ENCODE measurements at places on chromosomes 12 and 14.

- DNase-seq: no peak
Measured at GRCh38 chr12:46678426-46678825, 147.4 kb downstream of the SLC38A4 start.

DNA sequence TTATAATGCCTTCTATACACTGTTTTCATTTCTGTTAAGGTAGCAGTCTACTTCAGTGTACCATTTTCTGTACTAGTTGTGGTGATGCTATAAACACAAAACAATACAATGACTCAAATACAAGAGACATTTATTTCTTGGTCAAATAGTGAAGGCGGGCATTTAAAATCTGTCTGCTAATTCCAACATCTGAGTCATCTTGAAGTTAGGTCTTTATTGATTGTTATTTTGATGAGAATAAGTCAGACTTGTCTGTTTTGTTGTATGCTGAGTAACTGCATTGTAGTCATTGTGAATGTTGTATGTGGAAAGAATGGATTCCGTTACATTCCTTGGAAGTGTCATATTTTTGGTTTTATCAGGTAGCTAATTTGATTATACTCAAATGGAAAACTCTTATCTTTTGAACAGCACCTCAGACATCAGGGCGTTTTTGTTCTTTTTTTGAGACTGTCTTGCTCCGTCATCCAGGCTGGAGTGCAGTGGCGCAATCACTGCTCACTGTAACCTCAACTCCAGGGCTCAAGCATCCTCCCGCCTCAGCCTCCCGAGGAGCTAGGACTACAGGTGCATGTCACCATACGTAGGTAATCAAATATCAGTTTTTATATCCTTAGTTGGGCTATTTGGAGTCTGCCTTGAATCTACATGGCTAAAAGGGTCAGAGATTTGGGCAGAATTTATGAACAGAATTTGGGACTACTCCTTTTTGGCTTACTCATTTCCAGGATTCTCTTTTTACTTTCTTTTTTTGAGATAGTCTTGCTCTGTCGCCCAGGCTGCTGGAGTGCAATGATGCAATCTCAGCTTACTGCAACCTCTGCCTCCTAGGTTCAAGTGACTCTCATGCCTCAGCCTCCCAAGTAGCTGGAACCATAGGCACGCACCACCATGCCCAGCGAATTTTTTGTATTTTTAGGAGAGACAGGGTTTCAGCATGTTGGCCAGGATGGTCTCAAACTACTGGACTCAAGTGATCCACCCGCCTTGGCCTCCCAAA lies 56.8 kb downstream of the PAPLN start:
- no peak for DNase-seq

GRCh38 chr12:108821407-108822397 lies 35.7 kb downstream of the SSH1 start:
- DNase-seq: no peak

DNA sequence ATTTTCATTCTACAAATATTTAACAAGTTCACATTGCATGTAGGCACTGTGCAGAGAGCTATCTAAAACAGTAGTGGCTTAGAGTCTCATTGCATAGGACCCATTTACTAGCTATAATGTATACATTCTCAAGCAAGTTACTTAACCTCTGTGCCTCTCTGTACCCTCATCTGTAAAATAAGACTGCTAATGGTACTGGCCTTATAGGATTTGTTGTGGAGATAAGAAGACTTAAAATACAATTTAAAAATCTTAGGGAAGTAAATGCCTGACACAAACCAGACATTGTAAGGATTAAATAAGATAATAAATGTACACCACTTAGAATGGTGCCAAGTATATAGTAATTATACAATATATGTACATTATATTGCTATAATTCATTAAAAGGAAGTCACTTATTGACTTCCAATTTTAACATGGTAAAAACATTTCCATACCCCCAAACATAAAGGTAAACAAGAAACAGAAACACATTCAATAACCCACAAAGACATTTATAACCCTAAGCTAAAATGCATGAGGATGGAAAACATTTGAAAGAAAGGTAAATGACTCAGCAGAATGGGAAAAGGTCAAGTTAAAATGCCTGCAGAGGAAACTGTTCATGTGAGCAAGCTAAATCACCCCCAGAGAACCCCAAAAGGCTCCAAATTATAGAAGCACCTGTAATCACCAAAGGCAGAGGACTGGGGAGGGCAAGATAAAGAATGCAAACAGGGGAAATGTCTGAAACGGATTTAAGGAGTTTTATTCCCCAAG lies 30.8 kb downstream of the RPS6KA5 start:
- no peak for DNase-seq

DNA sequence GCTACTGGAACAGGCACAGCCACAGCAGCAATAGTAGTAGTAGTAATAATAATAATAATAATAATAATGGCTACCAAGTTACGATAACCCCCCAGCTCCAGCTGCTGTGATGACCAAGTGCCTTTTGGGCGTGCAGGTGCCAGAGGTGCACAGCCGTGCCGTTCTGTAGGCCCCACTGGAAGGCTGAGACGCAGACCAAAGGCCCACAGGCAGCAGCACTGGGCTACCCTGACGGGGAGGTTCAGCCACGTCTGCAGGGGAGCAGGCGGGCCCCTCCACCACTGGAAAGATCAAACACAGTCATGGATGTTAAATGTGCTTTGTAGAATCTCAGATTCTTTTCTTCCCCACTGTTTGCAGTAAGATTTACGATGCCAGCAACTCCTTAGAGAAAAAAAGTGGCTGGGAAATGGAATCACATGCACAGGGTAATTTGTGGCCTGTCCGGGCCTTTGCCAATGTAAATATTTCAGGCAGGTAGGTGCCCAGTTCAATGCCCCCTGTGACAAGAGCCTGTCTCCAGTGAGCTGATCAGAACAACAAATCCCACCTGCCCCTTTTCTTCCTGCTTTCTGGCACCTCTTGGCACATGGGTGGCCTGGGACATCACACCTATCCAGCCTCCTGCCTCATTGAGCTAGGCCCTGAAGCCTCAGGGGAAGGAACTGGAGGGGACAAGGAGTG lies 32.6 kb downstream of the CCDC85C start:
- no peak for DNase-seq

DNA sequence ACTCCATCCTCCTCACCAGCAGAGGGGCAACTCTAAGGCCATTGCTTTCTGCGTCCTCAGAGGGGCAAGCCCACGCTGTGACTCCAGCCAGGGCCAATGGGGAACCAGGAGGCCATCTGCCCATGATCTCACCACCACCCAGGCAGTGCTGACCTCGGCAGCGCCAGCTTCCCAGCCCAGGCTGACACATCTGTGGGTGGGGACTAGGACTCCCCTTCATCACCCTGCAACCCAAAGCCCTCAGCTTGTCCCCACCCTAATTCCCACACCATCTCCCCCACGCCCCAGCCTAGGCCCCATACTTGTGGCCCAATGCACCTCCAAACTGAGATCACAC lies 58.6 kb downstream of the VWF start:
- no peak for DNase-seq

GRCh38 chr14:71487941-71488340 lies 444.3 kb upstream of the RGS6 start:
- no peak for DNase-seq

GRCh38 chr12:55724226-55724939 lies 4.2 kb downstream of the RDH5 start:
- no peak for DNase-seq

DNA sequence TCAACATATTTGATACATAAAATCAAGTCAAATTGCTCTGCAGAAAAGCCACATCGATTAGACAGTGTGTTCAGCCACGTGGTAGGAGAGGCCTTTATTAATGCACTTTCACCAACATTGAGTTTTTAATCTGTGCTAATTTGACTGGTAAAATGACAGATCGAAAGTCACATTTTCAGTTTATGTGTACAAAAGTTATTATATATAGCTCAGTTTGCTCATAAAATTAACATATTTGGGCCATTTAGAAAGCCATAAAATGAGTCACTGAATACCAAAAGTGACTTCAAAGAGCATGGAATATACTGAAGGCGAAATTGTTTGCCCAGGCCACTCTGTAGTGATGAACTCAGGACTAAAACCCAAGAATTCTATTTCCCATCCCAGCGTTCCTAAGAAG lies 26.0 kb downstream of the C12orf42 start:
- DNase-seq: no peak

DNA sequence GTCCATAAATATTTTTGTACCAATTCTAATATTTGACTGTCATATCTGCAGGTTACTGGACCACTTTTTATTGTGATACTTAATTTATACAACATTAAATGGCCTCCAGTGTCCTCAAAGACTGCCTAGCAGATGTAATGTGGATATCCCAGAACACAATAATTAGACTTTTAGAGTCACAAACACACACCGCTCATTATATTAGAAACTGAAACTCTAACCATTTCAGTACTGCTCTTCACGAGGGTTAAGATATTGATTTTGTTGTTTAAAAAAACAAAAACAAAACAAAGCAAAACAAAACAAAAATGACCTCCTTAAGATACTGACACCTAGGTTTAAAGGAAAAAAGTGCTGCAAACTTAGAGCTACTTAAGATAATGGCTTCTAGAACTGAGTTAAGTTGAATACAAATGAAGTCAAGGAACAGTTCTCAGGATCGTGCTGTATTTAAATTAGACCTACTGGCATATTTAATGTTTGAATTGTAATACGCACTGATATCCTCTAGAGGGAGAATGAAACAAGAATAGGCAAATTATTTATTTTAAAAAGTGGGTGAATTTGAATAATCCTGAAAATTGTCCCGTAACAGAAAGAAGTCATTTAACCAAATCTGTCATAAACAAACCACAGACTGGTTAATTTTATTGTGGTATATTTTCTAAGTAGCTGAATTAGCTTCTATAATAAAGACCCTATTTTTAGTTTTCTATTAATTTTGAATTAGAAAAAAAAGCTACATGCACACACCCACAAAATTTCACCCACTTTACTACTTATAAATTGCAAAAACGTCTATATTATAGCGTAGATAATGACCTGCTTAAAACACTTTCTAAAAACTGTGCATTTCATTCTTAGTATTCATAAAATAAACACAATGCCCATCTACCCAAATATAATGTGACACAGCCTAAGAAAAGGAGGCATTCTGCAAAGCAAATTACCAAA lies 395.2 kb upstream of the DCN start:
- no peak for DNase-seq

DNA sequence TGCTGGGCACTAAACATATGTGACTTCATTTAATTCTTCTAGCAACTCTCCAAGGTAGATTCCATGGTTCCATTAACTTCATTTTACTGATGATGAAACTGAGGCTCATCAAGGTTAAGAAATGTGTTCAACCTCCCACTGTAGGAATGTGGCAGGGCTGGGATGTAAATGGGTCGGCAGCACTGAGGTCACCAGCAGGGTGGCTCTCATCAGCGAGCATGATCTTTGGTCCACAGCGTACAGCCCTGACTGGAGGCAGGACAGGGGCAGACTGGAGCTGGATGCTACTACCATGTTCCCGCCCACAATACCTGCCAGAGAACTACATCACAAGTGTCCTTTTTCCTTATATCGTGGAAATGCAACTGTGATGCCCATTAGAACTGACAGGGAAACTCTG lies 4.6 kb downstream of the APPL2 start:
- no peak for DNase-seq

DNA sequence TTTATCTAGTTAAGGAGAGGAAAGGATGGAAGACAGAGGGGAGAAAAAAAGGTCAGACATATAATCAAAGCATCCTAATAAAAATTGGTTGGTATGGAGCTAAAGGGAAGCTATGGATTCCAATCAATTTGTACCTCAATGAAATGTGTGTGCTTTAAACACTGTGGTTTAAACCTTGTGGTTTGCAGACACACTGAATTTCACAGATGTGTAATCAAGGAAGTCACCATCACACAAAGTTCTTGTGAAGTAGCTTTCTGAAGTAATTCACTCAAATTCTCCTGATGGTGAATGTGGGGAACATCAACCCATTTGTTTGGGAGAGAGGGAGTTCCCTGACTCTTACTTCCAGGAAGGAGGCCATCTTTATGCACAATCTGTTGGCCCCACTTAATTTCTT lies 243.3 kb upstream of the KRR1 start:
- DNase-seq: no peak

DNA sequence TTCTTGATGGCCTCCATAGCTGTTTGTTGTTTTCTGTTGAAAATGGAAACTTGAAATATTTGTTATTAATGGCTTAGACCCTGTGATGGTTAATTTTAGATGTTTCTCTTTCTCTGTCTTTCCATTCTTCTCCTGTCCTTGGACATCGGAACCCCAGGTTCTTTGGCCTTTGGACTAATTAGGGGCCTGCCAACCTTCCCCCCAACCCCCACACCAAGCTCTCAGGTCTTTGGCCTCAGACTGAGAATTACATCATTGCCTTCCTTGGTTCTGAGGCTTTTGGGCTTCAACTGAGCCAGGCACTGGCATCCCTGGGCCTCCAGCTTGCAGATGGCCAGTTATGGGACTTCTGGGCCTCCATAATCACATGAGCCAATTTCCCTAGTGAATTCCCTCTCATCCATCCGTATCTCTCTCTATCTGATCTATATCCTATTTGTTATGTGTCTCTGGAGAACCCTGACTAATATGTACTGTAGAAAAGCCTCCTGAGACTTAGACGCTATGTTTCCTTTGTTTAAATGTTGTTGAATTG lies 71.6 kb downstream of the FGD4 start:
- no peak for DNase-seq

All from activated naive CD8-positive, alpha-beta T cell treated with anti-CD3 and anti-CD28 coated beads, Interleukin-2, amount 50 U/mL, for 16 hours (primary cell).